ENCODE measurements at places on chromosomes 3 and 15. TPM values are rescaled to one million over a fixed set of nuclear protein-coding genes. Genes with fewer than 3 reads are reported as not detected.

The SAXO2 gene
- 8.5 TPM for total RNA-seq

DNA sequence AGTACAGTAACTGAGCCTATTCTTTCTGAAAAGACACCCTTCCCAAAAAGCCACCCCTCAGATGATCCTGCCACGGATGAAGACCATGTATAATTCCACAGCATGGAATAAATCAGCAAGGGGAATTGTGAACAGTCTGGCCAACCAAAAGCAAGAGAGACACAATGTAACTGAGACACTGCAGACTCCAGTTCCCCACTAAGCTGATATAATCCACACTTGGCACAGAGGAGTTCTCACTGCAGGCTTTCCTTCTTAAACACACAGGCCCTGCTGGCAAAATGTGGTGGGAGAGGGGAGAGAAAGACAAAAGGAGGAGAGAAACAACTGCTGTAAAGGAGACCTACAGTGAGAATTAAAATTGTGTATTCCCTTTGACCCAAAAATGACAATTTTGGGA, 12.7 kb downstream of the GPR156 start:
- DNase-seq: no peak

The PLIN1 gene
- total RNA-seq: 5.1 TPM

- DNase-seq: no peak
Observed at GRCh38 chr3:16514021-16514700, 662 bp upstream of the RFTN1 start.

The ROBO1 gene
- 9.7 TPM for total RNA-seq

- DNase-seq: no peak
Observed at GRCh38 chr15:40845036-40845435, 1.2 kb downstream of the SPINT1 start.

DNA sequence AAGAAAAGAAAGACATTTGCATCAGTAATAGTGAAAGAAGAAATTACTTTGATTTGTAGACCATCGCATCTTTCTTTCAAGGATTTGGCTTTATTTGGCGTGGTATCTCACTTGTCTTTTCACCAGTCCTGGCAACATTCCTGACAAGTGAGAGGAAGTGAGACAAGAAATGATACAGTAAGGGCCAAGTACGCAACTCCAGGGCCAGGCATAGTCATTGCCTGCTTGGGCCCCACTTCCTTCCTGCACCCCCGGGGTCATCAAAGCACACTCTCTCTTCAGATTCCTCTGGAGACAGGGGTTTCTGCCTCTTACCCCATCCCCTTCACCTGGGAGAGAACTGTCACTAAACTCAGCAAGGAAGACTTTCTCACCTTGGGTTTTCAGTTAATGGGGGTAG, 55.1 kb downstream of the CD47 start:
- no peak for DNase-seq

The ROPN1B gene
- not detected for total RNA-seq

DNA sequence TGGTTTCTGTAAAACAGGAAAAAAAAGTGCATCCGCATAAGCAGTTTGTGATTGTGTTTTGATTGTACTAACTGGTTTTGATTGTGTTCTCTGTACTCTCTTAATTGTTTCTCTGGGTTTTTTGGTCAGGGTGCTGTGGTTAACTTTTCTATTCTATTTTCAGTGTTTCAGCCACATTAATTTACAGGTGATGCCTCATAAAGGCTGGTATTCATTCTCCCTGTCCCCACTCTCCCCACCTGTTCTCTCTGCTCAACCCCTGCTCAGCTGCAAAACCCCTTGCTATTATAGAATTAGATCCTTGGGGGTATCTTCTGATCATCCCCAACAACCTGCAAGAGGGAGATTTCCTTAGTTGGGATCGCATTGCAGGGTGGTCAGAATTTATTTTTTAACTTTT, 285.4 kb upstream of the AZI2 start:
- DNase-seq: no peak

The CCR3 gene
- total RNA-seq: not detected

DNA sequence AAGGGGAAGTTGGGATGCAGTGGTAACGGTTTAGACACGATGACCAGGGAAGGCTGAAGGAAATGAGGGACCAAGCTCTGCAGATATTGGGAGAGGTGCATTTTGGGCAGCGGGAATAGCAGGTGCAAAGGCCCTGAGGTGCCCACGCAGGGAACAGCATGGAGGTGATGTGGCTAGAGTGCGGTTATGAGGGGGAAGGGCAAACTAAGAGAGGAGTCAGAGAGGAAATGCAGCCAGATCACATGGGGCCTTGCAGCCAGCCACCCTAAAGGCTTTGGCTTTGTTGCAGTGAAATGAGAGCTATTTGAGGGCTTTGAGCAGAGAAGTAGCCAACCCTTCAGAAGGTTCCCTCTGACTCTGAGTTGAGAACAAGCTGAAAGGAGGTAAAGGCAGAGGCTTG, 2.6 kb downstream of the SPATA12 start:
- no peak for DNase-seq

- peak; percentile 71 for DNase-seq
Observed at GRCh38 chr15:85380812-85381642, 624 bp downstream of the AKAP13 start.

DNA sequence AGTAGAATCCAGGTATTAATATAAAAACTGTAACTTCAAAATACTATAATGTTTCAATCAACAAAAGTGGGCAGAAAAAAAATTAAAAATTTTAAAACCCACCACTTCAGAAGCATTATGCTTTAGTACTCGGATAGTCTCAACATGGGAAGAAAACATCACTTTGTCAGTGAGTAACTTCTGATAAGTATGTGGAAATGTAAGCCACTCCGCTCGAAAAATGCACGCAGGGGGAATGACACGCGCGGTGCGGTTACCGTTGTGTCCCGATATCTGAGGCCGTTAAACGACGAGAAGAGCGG, 656 bp downstream of the NGLY1 start:
- no peak for DNase-seq

GRCh38 chr3:194935061-194935460, 249.4 kb downstream of the FAM43A start:
- DNase-seq: no peak

- DNase-seq: no peak
Observed at GRCh38 chr15:51240066-51240465, 98.3 kb downstream of the CYP19A1 start.

GRCh38 chr3:30711151-30711550, 104.8 kb downstream of the TGFBR2 start:
- no peak for DNase-seq

DNA sequence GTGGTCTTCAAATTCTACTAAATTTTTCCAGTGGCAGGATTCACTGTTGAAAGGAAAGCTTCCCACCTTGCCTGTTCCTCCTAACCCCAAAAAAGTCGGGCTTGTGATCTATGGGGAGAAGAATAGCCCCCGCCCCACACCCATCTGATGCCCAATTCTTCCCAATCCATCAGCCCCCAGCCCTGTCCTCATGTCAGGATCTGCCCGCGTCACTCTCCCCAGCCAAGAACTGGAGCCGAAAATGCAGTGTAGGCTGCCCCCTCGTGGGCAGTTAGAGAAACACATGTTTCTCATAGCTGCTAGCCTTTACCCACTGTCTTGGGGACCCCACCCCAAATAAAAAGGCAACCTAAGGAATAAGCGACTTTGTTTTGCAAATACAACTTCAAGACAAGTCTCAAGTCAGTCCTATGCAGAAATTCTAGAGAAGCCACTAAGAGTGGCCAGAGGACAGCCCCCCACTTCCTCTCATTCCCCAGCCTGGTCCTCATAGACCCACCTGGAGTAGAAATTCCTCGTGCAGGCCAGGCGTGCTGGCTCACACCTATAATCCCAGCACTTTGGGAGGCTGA, 13.0 kb upstream of the CSK start:
- DNase-seq: peak; percentile 67

DNA sequence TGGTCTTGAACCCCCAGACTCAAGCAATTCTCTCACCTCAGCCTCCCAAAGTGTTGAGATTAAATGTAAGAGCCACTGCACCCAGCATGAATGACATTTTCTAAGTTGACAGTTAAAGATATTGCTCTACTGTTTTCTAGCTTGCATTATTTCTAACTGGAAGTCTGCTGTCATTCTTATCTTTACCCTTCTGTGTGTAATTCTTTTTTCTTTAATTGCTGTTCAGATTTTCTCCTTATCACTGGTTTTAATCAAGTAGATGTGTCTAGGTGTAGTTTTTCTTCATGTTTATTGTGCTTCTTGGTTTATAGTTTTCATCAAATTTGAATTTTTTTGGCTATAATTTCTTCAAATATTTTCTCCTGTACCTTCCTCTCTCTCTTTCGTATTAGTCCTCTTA, 4.9 kb downstream of the PARP15 start:
- no peak for DNase-seq

The ZIC1 gene
- total RNA-seq: not detected

DNA sequence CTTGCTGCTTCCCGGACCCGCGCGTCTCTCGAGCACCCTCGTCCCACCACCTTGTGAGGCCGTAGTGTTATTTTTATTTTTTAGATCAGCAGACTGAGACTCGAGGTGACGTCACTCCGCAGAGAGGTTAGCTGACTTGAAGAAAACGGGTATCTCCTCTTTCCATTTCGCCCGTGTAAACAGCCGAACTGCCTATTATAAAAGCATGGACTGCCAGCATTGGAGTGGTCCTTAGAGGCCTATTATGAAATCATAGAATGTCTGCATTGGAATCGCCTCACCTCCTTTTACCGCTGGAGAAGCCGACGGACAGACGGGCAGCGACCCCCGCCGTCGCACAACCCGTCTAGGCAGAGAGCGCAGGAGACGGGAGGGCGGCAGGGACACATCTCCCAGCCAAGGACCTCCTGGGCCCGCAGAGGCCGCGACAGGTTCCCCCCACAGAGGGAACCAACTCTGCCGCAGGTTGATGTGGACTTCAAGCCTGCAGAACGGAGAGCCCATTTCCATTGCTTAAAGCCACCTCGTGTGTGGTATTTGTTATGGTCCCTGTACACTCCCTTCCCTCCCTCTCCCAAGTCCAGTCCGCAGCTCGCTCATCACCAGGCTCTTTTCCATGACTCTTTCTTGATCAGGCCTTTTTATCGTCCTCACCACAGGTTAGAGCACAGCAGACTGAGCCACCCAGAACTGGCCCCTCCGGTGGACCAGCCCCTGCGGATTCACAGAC, 540 bp upstream of the PPP1R2 start:
- DNase-seq: peak; percentile 44

DNA sequence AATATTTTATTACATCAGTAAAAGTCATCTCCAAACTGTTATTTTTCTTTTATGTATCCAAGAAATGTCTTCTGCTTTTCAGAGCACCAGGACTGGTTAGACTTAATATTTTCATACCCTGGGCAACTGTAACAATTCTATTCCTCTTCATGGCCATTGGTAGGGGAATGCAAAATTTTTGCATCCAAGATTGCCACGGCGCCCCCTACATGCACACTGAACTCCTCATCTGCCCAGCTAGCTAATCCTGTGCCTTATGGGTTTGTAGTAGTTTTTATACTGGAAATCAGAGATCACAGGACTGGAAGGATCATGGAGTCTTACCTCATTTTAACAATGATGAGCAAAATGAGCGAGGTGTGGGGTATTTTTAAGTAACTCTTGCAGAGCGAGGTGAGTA, 74.2 kb downstream of the CRTC3 start:
- DNase-seq: no peak

All from left colon (tissue), 2 donors.